Activated T-cell treated with anti-CD3 and anti-CD28 coated beads for 48 hours (primary cell): ENCODE measurements at places on chromosomes 1 and 21.
A peak's percentile ranks its signal among the peaks of the same experiment; 100 is the strongest.

DNA sequence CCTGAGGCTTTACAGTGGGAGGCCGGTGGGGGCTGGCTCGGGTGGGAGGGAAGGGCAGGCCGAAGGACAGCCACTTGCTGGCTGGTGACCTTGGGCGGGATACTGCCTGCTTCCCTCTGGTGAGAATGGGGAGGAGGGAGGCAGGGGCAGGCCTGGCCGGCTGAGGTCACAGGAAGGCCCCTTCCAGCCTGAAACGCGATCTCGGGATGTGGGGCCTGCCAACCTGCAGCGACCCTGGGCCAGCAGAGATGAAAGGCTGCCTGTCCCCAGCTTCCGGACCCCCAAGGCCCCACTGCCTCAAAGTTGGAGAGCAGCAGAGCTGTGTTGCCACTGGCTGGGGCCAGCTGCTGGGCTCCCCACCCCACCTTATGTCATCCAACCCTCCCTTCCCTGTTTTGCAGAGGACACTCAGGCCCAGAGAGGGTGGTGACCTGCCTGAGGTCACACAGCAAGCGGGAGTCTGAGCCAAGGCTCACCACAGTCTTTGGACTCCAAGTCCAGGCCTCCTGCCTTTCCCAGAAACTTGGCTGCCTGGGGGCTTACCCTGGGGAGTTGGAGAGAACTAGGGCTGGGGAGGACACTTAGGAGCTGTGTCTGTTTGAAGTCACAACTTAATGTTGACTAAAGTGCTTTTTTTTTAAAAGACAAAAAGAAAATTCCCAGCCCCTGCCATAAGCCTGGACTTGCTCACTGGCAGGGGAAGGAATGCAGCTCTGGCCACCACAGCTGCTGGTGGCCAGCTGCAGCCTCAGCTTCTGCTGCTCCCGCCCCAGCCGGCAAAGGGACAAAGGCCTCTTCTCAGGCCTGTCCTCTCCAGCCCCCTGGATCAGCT is 14.8 kb upstream of the WASF2 start:
- DNase-seq, result no peak

DNA sequence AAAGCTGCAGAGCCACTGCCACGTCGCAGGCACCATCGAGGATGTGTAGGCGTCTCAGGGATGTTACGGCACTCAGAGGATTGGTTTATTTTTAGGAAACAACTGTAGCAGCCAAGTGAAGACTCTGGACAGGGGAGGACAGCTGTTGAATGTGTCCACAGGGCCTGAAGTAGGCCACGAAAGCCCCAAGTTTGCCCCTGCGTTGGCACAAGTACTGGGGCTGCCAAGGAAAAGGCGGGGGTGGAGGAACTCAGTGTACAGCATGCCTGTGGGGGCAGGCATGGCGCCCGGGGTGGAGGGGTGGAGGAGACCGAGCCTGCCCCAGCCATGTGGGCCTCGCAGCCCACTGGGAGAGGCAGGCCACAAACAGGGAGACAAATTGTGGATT is 89.7 kb downstream of the ADARB1 start:
- no peak for DNase-seq

GRCh38 chr1:89910780-89911179 is 84.1 kb upstream of the ZNF326 start:
- no peak for DNase-seq

DNA sequence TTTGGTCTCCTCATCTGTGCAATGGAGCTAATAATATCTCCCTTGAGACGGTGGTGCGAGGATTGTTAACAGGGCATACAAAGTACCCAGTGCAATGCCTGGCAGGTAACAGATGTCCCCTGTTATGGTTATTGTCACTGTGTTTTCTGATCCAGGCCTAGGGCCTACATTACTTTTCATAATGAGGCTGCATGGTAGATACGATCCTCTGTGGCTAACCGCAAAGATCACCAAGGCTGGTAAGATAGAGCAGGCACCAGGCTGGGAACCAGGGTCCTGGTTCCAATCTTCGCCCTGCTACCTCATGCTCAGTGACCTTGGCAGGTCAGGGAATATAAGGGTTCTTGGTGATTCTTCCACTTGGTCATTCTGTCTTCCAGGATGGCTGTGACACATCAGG is 22.7 kb downstream of the KCNA2 start:
- no peak for DNase-seq

- DNase-seq, result no peak
These were observed 177.7 kb downstream of the URB2 start for GRCh38 chr1:229803626-229804217.

DNA sequence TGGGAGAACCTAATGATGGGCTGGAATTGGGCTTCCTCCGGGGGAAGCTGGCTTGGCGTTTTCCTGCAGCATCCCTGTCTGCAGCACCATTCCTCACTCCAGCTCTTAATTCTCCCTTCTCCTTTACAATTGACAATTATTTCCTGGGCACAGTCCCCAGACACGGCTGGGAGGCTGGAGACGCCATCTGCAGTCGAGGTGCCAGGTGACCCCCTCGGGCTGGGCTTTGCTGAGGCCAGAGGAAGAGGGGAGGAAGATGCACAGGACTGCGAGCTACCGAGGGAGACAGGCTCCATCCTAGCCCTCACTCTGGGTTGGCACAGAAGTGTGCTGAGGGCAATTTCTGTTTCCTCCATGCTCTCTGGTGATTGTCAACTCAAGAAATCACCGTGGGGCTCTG is 453.8 kb downstream of the PTPRU start:
- no peak for DNase-seq

GRCh38 chr1:201454608-201455007 is 14.4 kb downstream of the PHLDA3 start:
- no peak for DNase-seq

DNA sequence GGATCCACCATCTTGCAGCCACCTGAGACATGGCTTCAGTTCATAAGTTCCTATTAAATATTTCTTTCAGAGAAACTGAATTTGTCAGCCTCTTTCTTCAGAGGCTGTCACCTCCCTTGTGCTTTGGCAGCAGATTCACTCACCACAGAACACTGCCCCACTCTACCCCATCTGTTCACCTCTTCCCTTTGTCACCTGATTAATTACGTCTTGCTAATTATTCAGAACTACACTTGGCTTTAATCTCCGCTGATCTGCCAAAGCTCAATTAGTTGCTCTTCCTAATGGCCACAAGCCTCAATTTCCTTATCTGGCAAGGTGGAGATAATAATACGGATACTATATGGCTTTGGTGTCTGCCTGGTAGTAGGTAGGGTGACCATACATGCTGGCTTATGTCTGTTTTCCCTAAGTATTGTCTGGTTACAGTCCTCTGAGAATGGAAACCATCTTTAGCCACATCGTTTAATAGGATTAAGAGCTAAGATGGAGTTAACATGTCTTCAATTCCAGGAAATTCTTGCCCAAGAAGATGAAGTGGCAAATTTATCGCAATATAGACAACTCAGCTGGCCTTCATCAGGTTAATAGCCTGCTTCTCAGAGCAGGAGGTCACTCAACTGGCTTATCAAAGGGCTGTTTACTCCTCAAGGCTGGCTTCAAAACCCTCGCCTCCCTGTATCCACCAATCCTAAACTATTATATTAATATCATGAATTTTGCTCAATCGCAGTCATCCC is 58.2 kb upstream of the ADAR start:
- DNase-seq, result no peak

DNA sequence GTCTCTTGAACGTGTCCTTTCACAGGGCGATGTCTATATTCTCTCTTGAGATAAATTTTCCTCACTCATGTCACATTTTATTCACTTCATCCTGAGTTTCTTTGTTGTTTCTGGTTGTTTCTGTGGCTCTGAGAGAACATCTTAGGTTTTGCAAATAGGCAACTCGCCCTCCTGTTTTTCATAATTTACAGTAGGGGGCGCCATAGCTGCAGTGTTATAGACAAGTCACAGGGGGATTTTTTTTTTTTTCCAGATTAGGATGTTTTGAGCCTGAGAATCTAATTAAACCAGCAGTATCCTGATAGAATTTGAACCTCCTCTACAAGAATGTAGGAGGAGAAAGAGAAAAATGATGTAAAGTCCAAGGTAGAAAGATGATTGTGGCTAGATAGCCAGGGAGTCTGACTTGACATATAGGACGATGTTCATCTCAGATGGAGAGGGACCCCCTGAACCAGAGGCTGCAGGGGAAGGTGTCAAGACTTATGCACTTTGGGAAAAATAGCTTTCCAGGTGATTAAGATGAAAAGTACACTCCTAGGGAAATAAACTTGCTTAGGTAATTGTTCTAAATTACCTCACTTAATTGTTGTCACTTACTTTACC is 76.3 kb downstream of the ZP4 start:
- no peak for DNase-seq

GRCh38 chr1:168454211-168454815 is 89.5 kb downstream of the XCL2 start:
- DNase-seq, result no peak

DNA sequence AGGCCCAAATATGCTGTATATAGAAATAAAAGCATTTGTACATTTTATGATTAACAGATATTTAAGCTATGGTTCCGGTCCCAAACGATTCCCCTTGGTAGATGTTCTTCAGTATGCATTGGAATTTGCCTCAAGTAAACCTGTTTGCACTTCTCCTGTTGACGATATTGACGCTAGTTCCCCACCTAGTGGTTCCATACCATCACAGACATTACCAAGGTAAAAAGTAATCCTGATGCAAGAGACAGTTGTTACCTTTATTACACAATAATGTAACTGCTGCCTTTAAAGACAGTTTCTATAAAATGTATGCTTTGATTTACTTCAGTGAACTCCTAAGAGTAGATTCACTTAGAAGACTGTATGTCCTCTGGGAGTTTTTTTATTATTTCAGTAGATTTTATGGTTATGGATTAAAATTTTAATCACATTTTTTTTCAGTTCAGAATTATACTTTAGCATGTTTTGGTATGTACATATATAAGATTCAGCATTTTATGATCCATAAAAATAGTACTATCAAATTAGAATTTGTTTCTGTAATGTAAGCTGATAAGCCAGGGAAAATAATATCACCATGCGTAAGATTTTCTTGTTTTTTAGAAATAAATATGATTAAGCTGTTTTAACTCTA is 96.5 kb downstream of the USP25 start:
- DNase-seq, result no peak

DNA sequence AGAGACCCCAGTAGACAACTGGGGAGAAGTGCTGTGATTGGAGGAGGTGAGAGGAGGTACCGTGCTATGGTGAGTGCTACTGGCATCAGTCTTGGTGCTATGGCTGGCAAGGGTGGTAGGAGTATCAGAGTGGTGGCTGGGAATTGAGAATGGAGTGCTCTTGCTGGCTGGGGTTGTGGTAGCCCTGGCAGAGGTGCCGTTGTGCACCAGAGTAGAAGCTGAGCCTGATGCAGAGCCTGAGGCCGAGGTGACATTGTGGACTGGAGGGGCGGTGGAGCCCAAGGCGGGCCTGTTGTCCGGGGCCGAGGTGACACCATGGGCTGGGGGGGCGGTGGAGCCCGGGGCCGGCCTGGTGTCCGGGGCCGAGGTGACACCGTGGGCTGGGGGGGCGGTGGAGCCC is 14.6 kb downstream of the TRIM46 start:
- DNase-seq, result no peak

GRCh38 chr1:221117548-221117951 is 238.3 kb downstream of the HLX start:
- DNase-seq, result no peak

DNA sequence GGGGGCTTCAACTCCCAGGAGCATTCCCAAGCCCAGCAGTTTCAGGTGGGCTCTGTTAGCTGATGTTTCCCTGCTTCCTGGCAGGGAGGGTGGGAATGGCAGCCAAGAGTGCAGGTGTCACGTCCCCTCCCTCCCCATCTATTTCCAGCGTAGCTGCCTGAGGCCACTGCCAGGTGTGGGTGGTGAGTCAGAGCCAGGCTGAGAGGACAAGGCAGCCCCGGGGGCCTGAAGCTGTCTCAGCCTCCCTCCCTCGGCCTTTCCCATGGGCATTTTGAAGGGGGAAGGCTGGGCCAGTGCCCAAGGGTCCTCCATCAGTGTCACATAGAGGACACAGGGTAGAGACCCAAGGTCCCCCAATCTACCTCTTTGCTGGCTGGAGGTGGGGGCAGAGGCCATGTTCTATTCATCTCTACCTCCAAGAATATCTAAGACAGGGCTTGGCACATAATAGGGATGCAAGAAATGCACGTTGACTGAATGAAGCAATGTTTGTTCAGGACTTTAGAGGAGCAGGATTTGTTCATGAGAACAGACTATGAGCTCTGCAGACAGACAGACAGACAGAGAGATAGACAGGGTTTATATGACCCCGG is 34.4 kb upstream of the ID3 start:
- DNase-seq, result no peak

- DNase-seq, result no peak
These were observed 149.8 kb upstream of the PALMD start for GRCh38 chr1:99496067-99496466.

- no peak for DNase-seq
These were observed 20.8 kb downstream of the TNNT2 start for GRCh38 chr1:201356701-201357100.

GRCh38 chr1:244878681-244879080 is 14.3 kb upstream of the HNRNPU start:
- DNase-seq, result no peak

DNA sequence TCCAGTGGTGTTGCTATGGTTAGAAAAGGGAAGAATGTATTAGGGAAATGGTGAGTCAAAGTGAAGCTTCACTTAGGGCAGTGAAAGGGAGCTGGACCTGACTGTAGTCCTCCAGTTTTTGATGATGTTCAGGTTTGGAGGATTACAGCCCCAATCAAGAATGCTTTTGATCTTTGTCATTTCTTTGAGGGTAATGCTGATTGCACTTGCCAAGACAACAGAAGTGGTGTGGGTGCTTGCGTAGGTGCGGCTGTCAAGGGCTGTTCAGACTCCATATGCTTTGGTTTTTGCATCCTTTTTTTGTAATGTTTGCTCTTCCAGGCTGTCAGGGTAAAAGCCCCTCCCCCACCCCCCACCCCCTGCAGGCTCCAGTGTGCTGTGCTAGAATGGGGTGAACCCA is 38.9 kb downstream of the HHAT start:
- DNase-seq, result no peak

DNA sequence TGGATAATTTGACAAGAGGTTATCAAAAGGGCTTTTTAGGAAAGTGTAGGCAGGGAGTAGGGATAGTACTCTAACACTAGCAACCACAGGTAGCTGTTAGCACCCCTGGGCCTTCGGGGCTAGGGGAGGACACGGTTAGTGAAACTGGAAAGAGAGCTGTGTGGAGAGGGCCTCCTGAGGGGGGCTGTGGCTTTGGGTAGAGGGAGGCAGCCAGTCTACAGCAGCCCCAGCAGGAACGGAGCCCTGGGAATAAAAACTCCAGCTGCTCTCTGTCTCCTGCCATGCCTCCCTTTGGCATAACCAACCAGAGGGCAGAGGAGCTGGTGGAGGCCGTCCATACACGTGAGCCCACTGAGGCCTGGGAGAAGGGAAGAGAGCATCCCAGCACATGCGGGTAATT is 223.2 kb downstream of the FOXD2 start:
- no peak for DNase-seq

DNA sequence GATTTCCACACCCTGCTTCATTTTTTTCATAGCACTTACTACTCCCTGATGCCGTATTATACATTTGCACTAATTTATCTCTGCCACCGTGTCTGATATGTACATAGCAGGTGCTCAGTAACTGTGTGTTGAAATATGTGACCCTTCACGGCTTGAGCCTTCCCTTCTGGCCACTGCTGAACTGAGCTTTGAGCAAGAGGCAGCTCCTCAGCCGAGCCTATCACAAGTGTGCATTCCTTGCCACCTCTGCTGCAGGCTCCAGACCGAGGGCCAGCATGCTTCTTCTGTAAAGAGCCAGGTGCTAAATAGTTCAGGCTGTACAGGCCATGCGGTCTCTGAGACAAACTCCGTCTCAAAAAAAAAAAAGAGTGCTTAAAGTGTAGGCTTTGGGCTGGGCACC is 22.6 kb downstream of the PLEKHM2 start:
- DNase-seq, result no peak

- peak; percentile 59 for DNase-seq
These were observed 25.7 kb upstream of the ABCG1 start for GRCh38 chr21:42193131-42193671.
